Activated CD4-positive, alpha-beta memory T cell treated with anti-CD3 and anti-CD28 coated beads for 36 hours (primary cell): ENCODE measurements at places on chromosomes 11 and 22.

DNA sequence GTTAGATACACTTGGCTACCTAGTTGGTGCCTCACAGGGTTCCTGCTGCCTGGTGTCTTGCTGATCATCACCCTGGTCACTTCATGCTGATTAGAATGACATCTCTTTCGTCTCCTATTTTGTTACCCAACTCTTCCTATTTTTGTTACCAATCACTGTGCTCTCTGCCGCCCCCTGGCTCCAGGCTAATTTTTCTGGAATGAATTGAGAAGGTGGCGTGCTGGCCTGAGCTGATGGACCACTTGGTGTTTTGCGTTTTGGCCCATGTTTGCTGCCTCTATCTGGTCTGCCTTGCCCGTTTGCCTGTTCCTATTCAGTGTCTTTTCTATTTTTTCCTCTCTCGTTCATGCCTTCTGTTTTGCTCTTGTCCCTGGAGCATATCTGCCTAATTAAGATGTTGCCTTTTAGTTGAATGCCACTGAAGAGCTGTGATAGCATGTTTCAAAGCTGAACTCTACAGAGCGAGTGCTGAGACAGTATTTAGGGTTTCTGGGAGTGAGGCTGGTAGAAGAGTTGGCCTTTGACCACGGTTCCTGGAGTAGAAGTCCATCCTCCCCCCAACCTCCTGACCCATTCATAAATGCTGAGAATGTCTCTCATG lies 5.9 kb upstream of the ATF4 start:
- no peaks in the 10 kb centered on the region for H3K27me3 ChIP-seq
- DNase-seq = peak; percentile 67
- H3K27ac ChIP-seq = peak overlapping the region; percentile 8
- H3K4me1 ChIP-seq = peaks cover 36% of the 10 kb centered on the region
- H3K4me3 ChIP-seq = no peak overlapping the region

DNA sequence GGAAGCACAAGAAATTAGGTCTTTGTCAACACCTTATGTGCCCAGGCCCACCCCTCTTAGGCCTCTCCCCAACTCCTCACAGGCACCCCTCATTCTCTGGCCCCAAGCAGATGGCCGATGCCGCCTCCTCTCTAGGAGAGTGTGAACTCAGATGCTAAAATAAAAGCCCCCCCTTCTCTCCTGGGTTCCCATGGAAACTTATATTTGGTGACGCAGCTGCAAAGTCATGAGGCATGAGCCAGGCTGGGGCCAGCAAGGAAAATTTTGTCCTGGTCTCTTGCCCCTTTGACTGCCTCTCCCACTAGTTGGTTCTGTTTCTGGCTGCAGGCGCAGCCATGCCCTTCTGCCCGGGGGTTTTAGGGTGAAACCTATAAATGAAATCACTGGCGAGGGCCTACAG lies 11.8 kb downstream of the RCOR2 start:
- no peaks in the 10 kb centered on the region for H3K27me3 ChIP-seq
- no peak for DNase-seq
- H3K4me3 ChIP-seq = no peak overlapping the region
- H3K27ac ChIP-seq = no peak overlapping the region
- peaks cover 35% of the 10 kb centered on the region for H3K36me3 ChIP-seq

- no peak overlapping the region for H3K27ac ChIP-seq
- no peak for DNase-seq
- peaks cover 4% of the 10 kb centered on the region for H3K4me1 ChIP-seq
- peaks cover 27% of the 10 kb centered on the region for H3K27me3 ChIP-seq
- H3K36me3 ChIP-seq = no peaks in the 10 kb centered on the region
These were observed 4.8 kb downstream of the MRGPRG start for GRCh38 chr11:3213659-3214419.

GRCh38 chr11:11787305-11788062 lies 54.3 kb upstream of the USP47 start:
- H3K27ac ChIP-seq = no peak overlapping the region
- peaks cover 5% of the 10 kb centered on the region for H3K27me3 ChIP-seq
- H3K4me3 ChIP-seq = no peak overlapping the region
- H3K36me3 ChIP-seq = no peaks in the 10 kb centered on the region
- DNase-seq = peak; percentile 72
- H3K4me1 ChIP-seq = no peaks in the 10 kb centered on the region

- H3K4me3 ChIP-seq = no peak overlapping the region
- H3K36me3 ChIP-seq = no peaks in the 10 kb centered on the region
- DNase-seq = peak; percentile 19
- peaks cover 14% of the 10 kb centered on the region for H3K27me3 ChIP-seq
- peaks cover 19% of the 10 kb centered on the region for H3K4me1 ChIP-seq
These were observed 121.3 kb downstream of the APOL5 start for GRCh38 chr22:35838855-35839576.

GRCh38 chr11:70521475-70522308 lies 123.4 kb downstream of the CTTN start:
- DNase-seq = no peak
- H3K4me1 ChIP-seq = no peaks in the 10 kb centered on the region
- no peaks in the 10 kb centered on the region for H3K36me3 ChIP-seq
- H3K27ac ChIP-seq = no peak overlapping the region
- H3K27me3 ChIP-seq = peaks cover 23% of the 10 kb centered on the region

DNA sequence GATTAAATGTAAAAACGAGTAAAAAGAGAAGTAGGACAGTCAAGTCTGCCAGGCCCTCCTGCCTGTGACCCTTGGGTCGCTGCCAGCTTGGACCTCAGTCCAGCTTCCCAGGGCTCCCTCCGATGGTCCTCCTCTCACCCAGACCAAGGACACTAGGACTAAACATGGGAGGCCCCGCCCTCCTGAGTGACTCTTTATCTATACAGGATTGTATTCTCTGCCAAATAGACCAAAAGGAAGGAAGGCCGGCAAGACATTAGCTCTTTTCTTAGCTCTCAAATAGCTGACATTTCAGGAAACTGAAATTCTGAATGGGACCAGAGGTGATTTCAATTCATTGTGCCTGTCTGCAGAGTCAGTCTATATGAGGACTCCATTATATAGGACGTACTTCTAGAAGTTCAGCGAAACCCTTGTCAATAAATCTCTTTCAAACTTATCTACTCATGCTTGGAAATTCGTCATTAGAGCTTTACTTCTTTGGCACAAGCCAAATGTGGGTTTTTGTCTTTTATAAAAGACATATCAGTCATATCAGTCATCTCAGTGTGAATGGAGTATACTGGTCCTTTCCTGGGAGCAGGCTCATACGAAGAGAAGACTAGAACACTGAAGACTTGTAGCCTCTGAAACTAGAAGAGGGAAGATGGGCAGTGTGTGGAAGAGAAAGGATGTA lies 28.5 kb downstream of the ADORA2A start:
- no peak overlapping the region for H3K27ac ChIP-seq
- no peaks in the 10 kb centered on the region for H3K36me3 ChIP-seq
- no peak overlapping the region for H3K4me3 ChIP-seq
- no peaks in the 10 kb centered on the region for H3K27me3 ChIP-seq

GRCh38 chr11:26851696-26852095 lies 129.8 kb upstream of the SLC5A12 start:
- no peaks in the 10 kb centered on the region for H3K36me3 ChIP-seq
- H3K4me1 ChIP-seq = no peaks in the 10 kb centered on the region
- H3K4me3 ChIP-seq = no peak overlapping the region
- no peaks in the 10 kb centered on the region for H3K27me3 ChIP-seq

- DNase-seq = peak; percentile 70
- no peaks in the 10 kb centered on the region for H3K27me3 ChIP-seq
- H3K36me3 ChIP-seq = peaks cover 16% of the 10 kb centered on the region
These were observed 1.3 kb upstream of the KDM2A start for GRCh38 chr11:67117672-67118180.

GRCh38 chr22:17192186-17192585 lies 27.0 kb downstream of the ADA2 start:
- no peak overlapping the region for H3K4me3 ChIP-seq
- no peak for DNase-seq
- no peaks in the 10 kb centered on the region for H3K4me1 ChIP-seq
- no peak overlapping the region for H3K27ac ChIP-seq
- H3K27me3 ChIP-seq = no peaks in the 10 kb centered on the region
- no peaks in the 10 kb centered on the region for H3K36me3 ChIP-seq

GRCh38 chr11:118790357-118791110 lies 430 bp downstream of the DDX6 start:
- H3K27me3 ChIP-seq = no peaks in the 10 kb centered on the region
- peak overlapping the region; percentile 99 for H3K27ac ChIP-seq
- H3K4me3 ChIP-seq = peak overlapping the region; percentile 94
- peak; percentile 67 for DNase-seq

DNA sequence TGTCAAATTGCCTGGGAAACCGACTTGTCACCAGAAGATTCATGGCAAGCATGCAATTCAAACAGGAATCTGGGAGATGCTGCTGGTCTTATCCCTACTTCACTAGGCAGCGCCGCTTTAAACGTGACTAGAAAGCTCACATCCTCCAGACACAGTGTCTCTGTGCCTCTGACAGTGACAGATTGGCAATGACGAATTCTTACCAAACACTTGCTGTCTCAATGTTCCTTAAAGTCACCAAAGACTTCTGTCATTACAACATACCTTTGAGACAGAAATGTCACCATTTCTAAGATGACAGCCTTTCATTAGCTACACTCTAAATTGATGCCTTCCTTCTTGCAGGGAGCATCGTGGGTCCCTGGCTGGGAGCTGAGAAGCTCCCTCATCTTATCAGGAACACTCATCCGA lies 197.8 kb downstream of the CWF19L2 start:
- H3K36me3 ChIP-seq = no peaks in the 10 kb centered on the region
- H3K4me3 ChIP-seq = no peak overlapping the region
- H3K4me1 ChIP-seq = no peaks in the 10 kb centered on the region

GRCh38 chr11:29243616-29244015 lies 773.2 kb downstream of the KCNA4 start:
- no peaks in the 10 kb centered on the region for H3K27me3 ChIP-seq
- no peak overlapping the region for H3K27ac ChIP-seq
- H3K4me3 ChIP-seq = no peak overlapping the region
- no peak for DNase-seq
- H3K36me3 ChIP-seq = no peaks in the 10 kb centered on the region

- H3K4me3 ChIP-seq = no peak overlapping the region
- DNase-seq = no peak
- no peaks in the 10 kb centered on the region for H3K36me3 ChIP-seq
These were observed 40.5 kb downstream of the IGLL5 start for GRCh38 chr22:22927888-22928665.
